ENCODE measurements at places on chromosomes 6 and 20.

GRCh38 chr20:47220161-47220582, 136.3 kb downstream of the ZMYND8 start:
- no peak for DNase-seq

GRCh38 chr6:2477666-2478065, 232.3 kb upstream of the GMDS start:
- no peak for DNase-seq

GRCh38 chr6:26163427-26164119, 76.3 kb downstream of the HFE start:
- DNase-seq = no peak

DNA sequence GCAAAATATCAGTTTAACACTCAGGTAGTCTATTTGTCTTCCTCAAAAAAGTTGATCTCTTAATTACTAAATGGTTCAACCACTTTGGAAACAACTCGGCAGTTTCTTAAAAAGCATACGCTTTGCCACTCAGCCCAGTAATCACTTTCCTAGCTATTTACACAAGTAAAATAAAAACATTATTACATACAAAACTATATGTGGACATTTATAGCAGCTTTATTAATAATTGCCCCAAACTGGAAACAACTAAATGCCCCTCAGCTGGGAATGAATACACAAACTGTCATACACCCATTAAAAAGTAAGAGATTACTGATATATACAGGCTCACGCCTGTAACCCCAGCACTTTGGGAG, 7.4 kb downstream of the EEF1A1 start:
- DNase-seq = no peak

- DNase-seq = no peak
Observed at GRCh38 chr20:24810676-24811407, 138.2 kb upstream of the CST7 start.

- DNase-seq = no peak
Observed at GRCh38 chr20:34369265-34369664, 6.2 kb downstream of the ITCH start.

DNA sequence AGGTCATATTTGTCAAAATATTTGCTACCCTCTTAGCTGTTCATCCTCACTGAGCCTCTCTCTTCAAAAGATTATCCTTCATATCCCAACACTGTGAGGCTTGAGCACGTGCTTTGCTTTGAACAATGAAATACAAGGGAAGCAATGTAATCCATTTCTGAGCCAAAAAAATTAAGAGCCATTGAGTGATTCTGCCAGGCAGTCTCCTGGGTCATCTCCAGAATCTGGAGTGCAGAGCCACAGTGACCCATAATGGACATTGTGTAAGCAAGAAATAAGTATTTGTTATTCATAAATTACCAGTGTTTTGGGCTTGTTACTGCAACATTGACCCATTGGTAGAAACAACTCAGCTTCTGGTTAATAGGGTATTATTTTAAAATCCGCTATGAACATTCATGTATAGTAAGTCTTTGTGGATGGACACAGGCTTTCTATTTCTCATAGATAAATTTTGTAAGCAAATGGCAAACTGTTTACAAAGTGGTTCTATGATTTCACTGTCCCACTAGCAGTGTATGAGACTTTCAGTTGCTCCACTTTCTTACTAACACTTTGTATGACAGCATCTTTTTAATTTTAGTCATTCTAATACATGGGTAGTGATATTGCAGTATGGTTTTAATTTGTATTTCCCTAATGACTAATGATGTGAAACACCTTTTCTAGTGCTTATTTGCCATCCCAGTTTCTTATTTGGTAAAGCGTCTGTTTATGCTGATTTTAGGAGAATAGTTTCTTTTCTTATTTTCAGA, 358.2 kb downstream of the PLCB1 start:
- no peak for DNase-seq

DNA sequence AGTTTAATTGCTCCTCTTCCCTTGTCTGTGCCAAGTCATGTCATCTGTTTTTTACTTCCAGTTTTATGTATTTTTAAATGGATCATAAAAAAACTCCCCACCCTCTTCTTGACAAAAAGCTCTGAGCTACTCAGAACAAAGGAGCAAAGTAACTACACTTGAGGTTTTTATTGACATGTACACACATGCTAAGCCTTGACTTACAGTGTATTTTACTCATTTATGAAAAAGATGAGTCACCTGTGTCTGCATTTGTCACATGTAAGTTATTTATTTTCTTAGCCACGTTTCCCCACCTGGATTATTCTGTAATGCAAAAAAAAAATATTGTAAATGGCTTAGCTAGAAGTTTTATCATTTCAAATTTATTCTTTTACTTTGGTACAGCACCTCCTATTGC, 628.8 kb upstream of the SLC35B3 start:
- no peak for DNase-seq

GRCh38 chr6:63819831-63820230, 184.2 kb downstream of the PHF3 start:
- no peak for DNase-seq

DNA sequence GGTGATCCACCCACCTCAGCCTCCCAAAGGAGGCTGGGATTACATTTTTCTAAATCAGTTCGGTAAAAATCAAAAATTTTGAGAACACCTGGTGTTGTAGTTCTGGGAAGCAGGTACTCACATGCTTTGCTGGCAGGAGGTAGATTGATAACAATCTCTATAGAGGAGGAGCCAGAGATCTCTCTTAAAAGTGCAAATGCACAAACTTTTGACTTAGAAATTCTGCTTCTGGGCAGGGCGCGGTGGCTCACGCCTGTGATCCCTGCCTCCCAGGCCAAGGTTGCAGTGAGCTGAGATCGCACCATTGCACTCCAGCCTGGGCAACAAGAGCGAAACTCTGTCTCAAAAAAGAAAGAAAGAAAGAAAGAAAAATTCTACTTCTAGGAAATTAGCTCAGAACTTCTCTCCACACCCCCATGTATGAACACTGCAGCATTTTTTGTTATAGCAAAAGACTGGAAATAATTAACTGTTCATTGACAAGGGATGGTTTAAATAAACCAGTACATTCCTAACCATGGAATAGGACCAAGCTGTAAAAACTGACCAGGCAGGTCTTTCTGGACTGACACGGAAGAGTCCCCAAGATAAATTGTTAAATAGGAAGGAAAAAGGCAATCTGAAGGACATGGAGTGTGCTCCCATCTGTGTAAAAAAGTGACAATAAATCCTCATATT, 14.4 kb upstream of the TRIB3 start:
- no peak for DNase-seq

- DNase-seq = no peak
Observed at GRCh38 chr6:50301307-50301706, 251.6 kb upstream of the DEFB112 start.

DNA sequence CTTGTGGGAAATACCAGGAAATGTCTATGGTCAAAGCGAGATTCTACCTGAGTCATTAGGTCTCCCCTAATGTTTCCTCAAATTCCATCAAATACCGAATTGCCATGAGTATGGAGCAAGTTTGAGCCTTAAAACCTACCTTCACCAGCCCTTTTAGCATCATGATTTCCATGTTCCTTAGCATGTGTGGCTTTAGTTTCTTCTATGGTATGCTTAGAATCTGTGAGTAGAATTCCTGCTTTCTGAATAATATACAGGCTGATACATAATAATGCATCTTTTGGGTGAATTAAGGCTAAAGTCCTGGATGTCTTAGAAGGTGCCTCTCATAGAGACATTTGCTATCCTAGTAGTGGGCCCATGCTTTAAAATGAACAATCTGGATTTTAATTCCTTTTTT, 32.0 kb downstream of the TSPYL4 start:
- DNase-seq = no peak

DNA sequence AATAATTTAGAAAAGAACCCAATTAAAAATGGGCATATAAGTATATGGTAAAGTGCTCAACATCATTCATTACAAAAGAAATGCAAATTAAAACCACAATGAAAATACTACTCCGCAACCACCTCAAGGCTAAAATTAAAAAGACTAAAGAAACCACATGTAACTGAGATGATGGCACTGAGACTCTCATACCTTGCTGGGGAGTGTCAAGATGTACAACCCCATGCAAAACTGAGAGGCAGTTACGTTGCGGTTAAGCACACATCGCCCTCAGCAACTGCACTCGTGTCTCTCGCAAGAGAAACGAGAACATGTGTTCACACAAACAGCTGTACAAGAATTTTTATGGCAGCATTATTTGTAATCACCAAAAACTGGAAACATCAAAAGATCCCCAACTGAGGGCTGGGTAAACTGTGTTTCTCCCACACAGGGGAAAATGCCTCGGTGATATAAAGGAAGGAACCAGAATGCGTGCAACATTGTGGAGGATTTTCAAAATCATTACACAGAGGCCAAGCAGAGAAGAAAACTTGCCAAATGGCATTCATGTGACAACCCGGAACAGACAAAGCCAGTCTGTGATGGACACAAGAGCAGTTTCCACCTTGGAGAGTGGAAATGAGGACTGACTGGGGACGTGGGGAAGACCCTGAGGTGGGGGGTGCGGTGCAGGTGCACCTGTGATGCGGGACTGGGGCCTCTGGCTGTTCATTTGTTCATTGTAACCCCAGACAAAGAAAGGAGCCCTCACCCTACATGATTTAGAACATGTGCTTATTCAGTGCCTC, 144.9 kb downstream of the WDR27 start:
- no peak for DNase-seq

DNA sequence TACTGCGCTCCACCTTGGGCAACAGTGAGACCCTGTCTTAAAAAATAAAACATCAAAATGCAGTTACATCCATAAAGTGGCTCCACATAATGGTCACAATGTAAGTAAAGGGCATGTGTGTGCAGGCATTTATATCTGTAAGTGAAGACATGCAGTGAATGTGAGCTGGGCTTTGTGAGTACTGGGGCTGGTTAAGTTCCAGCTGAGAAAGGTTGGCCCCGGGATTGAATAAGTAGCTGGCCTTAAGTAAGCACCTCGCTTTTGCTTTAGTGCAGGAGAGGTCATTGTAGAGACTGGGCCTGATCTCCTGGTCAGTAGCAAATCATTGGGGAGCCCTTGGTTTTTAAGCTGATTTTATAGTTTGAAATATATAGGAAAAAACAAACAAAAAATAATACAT, 8.0 kb downstream of the QKI start:
- DNase-seq = no peak

GRCh38 chr6:93858213-93858612, 438.9 kb upstream of the EPHA7 start:
- DNase-seq = no peak

DNA sequence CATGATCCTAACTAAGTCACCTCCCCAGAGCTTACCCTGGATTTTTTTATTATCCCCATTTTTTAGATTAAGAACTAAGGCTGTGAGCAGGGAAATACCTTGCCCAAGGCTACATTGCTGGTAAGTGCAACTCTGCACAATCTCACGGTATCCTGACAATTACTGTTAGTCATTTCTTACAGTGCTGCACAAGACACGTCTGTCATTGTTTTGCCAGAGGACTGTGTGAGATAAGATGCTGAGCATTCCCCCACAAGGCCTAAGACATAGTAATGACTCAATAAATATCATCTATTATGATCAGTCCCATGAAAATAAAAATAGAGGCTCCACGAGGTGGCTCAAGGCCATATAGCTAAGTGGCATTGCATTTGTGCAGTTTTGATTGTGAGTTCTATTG, 21.0 kb downstream of the PFDN4 start:
- DNase-seq = no peak

DNA sequence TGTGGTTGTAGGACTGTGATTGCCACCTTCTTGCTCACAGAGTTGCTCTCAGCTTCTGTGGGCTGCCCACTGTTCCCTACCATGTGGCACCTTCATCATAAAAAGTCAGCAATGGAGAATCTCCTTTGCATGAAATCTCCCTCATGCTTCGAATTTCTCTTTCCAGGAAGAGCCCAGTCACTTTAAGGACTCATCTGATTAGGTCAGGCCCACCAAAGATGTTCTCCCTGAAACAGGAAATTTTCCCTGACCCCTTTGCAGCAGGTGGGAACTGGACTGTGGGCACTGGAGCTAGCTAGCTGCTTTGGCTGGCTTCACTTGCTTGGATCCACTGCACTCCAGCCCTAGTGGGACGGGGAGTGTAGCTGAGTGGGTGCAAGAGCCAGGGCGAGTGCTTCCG, 47.7 kb upstream of the FAM184A start:
- DNase-seq = no peak

- DNase-seq = no peak
Observed at GRCh38 chr6:109008054-109008453, 86.6 kb downstream of the SESN1 start.

DNA sequence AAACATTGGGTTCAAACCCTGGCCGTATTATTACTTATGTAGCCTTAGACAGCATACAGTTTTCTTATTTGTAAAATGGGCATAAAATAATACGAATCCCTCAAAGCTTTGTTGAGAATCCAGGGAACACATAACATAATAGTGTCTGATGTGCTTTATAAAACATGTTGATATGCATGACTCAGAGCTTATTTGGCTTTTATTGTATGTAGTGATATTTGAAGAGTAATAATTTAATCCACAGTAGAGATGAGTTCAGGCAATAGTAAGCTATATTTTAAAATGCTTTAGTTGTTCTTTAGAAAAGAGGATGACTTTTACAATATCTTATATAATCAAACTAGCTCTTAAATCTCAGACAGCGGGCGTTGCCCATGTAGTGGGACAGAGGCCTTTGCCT, 176.4 kb downstream of the SIM1 start:
- DNase-seq = no peak

GRCh38 chr6:131250122-131250521, 114.9 kb downstream of the AKAP7 start:
- no peak for DNase-seq

Data from AG09319 (cell line).